ENCODE measurements at places on chromosomes 11 and 22.
A peak's percentile ranks its signal among the peaks of the same experiment; 100 is the strongest.

GRCh38 chr11:74731301-74732094, at the start of gene CHRDL2:
Gene CHRDL2 (minus strand): TSS chr11:74731426. CDS start chr11:74730888, 538 bp downstream.
- peak; percentile 6 for DNase-seq

DNA sequence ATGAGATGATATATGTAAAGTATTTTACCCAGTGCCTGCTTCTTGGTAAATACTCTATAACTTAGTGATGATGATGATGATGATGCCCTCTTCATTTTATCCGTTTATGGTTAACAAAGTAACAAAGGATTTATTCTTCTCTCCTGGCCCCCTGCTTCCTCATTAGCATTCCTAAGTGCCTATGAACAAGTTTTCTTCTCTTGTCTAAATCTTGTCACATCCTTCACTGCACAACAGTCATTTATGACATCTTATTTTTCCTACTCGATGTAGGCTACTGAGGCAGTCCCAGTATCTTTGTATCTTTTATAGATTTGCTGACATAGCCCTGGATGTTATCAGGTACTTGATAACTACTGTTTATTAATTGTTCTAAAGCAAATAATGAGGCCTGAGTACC, 754.4 kb upstream of the ARHGAP42 start:
- no peak for DNase-seq

- peak; percentile 1 for DNase-seq
These were observed 27.6 kb downstream of the PLA2G6 start for GRCh38 chr22:38153821-38154562.

- no peak for DNase-seq
These were observed 1.4 kb upstream of the AP5B1 start for GRCh38 chr11:65781962-65782815.

DNA sequence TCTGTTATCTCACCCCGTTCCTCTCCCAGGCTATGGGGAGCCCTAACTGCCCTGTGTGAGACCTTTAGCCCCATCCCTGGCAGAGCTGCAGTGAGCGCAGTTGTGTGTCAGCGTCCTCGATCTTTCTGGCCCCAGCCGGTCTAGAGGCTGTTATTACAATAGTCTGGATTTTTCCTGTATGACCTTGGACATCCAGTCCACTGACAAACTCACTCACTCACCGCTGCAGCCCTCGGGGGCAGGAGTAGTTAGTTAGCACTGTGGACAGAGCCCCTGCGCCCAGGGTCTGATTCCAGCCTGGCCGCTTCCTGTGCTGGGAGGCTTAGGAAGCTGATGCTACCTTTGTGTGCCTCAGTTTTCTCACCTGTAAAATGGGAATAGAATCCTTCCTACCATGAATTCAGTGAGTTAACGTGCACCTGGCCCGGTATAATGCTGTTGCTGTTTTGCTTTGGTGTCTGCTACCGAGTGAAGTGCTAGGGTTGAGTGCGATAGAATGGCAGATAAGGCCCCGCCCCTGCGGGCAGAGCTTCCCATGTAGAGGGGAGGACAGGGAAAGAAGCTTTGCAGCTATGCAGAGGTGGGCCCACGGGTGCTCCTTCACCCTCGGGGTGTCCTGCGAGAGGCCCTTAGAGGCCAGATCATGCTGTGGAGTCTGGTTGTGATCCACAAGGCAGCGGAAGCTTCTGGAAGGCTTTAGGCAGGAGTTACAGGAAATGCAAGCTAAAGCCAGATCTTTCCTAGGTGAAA, 3.0 kb downstream of the LRP5 start:
- no peak for DNase-seq

DNA sequence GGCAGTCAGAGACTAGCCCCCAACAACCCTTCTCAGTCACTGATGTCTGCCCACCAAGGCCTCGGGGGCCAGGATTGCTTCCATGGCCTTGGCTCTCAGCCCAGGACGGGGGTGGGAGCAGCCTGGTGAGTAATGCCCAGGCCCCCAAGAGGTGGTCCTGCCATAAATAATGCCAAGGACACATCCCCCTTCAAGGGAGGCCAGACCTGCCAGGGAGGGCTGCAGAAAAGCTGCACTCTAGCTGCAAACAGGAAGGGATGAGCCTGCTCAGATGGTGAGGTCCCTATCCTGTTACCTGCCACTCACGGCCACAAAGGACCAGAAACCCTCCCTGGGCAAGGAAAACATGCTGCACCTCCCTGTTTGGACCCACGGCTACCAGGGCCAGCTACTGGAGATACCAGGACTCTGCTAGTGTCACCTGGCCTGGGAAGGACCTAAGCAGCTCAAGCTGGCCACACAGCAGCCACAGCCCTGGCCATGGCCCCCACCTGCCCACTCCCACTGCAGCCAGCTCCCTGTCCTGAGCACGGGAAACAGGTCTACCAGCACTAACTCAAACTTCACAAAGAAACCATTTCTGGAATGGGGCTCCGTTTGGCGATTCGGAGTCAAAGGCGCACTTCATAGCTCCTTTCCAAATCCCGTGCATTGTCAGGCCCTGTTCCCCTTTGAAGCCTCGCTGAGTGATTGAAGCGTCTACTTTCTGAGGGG, 12.1 kb downstream of the GNB1L start:
- DNase-seq, result no peak

- DNase-seq, result peak; percentile 37
These were observed 26.4 kb downstream of the KCTD17 start for GRCh38 chr22:37077802-37078448.

DNA sequence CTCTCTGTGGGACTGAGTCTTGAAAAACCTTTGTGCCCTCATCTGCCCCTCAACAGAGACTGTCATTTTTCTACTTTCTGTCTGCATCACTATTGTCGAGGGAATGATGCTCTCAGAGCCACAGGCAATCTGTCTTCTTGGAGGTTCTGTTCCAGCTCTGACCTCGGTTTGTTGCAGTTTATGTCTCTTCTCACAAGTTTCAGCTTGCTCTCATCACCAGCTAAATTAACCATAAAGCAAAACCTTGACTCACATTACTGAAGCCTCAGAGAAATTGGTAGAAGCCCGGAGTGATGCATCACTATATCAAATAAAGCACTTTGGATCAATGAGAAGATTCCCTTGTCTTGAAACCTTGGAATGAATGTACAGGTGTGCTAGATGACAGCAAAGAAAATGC, 60.6 kb upstream of the BLID start:
- DNase-seq, result no peak

- no peak for DNase-seq
These were observed 32.2 kb downstream of the P4HA3 start for GRCh38 chr11:74279256-74279655.

DNA sequence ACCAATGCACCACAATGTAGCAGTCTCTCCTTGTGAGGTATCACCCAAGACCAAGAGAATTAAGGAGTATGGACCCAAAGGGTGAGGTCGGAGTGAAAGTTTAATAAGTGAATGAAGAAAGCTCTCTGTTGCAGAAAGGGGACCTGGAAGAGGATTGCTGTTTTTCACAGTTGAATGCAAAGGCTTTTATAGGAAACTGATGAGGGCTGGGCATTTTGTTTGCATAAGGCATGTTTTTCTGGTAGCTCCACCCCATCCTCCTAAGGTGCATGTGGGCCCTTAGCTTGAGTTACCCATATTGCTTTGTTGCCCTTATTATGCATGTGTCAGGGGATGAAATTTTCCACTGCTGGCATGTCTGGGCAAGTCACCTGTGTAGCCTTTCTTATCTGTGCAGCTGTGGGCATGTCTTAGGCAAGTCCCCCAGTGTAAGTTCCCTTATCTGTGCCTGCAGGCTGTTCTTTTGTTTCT, 64.7 kb downstream of the BDNF start:
- DNase-seq, result no peak

- no peak for DNase-seq
These were observed 24.9 kb downstream of the SLC43A1 start for GRCh38 chr11:57490456-57491248.

DNA sequence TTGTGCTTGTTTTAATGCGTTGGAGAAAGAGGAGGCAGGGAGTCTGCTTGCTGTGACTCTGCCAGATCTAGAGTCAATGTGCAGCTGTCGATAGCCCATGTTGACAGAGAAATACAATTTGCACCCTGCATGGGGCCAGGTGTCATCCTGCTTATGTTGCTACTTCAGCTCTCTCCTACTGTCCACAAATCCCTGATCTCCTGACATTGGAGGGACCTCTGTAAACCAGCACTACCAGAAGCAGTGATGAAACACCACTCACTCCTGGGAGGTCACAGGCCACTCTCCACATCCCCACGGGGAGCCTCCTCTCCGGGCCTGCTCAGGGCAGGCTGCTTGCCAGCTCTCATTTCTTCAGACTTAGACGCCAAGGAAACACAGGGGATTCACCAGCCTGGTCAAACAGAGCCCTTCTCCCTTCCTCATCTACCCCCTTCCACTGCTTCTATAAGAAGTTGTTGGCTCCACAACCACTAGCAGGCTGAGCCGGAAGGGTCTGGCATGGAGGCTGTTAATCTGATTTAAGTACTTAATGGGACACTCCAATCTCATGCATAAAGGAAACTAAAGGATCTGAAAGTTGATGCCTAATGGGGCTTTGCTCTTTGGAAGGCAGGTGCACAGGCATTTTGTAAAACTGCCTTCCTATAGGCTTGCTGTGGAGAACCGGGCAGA, 29.9 kb upstream of the CSNK2A3 start:
- no peak for DNase-seq

DNA sequence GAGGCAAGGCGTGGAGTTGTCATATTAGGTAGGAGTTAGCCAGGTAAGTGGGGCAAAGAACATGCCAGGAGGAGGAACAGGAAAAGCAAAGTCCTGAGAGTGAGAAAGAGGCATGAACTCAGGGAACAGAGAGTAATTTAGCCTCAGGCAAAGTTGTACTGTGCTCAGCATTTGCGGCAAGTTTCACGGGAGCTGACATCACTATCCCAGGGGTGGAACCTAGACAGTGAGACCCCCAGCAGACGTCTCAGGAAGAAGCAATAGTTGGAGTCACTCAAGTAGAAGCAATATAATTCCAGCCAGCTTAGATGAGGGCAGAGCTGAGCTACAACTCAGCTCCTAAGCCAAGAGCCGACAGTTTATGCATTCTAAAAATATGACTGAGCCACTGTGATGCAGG, 426.0 kb upstream of the ISX start:
- no peak for DNase-seq

- DNase-seq, result no peak
These were observed 122.9 kb downstream of the MAML2 start for GRCh38 chr11:96219981-96220623.

DNA sequence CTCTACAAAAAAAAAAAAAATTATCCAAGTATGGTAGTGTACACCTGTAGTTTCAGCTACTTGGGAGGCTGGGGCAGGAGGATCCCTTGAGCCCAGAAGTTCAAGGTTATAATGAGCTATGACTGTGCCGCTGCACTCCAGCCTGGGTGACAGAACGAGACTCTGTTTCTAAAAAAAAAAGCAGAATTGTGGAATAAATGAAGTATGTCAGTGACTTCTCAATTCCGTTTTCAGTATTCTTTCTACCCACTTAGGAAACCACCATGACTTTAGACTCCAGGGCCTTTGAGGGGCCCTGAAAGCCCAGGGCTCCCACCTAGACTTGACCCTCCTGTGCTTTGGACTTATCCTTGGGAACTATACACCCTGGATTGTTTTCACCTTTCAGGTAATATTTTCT, 6.5 kb upstream of the NUP160 start:
- no peak for DNase-seq

DNA sequence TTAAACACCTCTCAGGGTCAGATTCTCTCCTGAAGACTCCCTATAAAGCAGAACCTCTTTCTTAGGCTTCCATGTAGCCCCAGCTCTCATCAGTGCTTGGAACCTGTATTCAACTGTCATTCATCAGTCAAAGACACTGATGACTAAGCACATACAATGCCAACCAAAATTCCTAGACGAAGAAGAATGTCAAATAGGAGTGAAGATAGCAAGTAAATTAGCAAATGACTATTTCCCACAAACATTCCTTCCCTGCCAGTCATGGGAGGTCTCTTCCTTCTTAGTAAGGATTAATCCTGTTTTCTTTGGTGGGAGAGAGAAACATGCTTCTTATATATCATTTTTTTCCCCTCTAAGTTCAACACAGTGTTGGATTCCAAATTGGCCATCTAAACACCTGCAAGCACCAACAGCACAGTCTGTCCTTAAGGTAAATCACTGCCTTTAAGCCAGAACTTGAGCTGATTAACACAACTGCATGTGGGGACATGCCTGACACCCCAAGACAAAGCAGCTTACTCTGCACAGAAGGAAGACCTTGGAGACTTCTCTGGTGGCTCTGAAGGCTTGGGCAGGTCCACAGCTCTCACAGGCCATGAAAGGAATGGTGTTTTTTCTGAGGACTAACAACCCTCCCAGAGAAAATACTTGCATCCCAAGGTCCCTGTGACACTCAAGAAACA, 47.5 kb upstream of the ME3 start:
- no peak for DNase-seq

- DNase-seq, result no peak
These were observed 26.1 kb upstream of the CELSR1 start for GRCh38 chr22:46563381-46564083.

- no peak for DNase-seq
These were observed 561 bp downstream of the FXYD2 start for GRCh38 chr11:117823946-117824420.

GRCh38 chr11:34446386-34446785, 7.7 kb downstream of the CAT start:
- no peak for DNase-seq

- no peak for DNase-seq
These were observed 107.1 kb downstream of the GAB2 start for GRCh38 chr11:78310500-78310909.

GRCh38 chr11:46522682-46523281, 71.0 kb downstream of the AMBRA1 start:
- no peak for DNase-seq

DNA sequence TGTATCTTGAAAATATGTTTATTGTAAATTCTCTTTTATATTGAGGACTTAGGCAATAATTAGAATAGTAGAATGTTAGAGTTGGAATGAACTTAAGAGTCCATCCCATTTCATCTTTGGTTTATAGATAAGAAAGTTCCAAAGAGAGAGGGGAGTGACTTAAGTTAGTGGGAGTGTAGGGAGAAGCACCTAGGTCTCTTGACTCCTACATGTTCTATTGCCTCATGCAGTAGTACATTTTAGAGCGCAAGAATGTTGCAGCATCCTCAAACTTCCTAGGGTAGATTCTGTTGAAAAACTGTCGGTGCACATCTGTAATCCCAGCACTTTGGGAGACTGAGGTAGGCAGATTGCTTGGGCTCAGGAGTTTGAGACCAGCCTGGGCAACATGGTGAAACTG, 8.7 kb downstream of the RRM1 start:
- no peak for DNase-seq

Data from midbrain (tissue), 1 donor.